ENCODE measurements at places on chromosomes 1 and 21. TPM values are rescaled to one million over a fixed set of nuclear protein-coding genes. Genes with fewer than 3 reads are reported as not detected.

DNA sequence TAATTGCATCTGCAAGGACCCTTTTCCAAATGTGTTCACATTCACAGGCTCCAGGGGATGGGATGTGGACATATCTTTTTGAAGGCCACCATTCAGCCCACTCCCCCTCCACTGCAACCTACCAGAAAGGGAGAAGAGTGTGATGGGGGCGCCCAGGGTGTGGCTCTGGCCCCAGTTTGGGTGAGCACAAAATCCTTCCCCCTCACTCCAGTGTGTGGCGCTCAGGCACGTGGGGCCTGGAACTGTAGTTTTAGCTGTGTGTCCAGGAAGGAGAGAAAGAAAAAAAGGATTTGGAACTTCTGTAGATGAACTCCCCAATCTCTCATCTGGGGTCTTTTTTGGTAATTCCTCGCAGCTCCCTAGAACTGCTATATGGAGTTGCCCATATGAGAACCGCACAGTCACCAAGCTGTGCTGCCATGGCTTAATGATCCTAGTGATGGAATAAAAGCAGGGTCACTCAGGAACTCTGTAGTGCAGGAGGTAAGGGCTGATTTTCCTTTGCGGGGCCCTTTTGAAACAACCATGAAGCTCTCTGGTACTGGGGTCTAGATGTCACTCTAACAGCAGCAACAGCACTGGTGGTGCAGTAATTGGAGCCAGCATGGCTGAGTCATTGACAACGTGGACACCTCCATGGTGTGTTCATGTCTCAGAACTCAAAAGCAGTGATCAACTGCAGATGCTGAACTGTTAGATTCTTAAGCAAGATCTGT lies 17.0 kb downstream of the AGT start:
- DNase-seq: no peak

- no peak for DNase-seq
These were observed 58.8 kb upstream of the AJAP1 start for GRCh38 chr1:4595341-4596225.

DNA sequence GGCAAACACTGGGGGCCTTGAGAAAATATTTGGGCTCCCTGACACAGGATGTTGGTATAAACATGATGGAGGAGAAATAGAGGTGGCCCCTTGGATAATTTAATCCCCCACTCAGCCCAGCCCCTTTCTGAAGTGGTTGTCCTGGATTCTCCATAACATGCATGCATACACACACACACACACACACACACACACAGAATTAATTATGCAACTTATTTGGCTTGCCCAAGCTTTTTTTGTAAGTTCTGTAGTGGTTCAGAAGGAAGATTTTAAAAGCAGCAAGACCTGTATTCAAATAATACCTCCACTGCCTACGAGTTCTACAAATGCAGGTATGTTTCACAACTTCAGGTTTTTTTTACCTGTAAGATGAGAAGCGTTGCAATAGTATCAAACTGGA lies 15.0 kb downstream of the ATF3 start:
- DNase-seq: no peak

Gene C2CD4D
- 0.77 TPM for polyA plus RNA-seq

DNA sequence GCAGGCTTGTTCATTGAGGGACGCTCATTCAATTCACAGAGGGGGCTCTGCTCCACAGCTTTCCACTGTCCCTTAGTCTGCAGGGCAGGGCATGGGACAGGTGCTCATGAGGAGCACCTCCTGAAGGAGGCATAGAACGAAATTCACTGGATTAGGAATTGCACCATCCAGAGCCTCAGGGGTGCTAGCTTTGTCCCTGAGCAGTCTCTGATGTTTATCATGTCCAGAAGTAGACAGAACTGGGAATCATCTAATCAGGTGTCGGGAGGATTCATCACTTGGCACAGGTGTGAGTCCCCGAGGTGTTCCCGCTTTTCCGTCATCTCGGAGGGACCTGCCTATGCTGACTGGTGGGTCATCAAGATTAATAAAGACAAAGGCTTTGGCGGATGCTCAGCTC lies 321.4 kb downstream of the AJAP1 start:
- no peak for DNase-seq

DNA sequence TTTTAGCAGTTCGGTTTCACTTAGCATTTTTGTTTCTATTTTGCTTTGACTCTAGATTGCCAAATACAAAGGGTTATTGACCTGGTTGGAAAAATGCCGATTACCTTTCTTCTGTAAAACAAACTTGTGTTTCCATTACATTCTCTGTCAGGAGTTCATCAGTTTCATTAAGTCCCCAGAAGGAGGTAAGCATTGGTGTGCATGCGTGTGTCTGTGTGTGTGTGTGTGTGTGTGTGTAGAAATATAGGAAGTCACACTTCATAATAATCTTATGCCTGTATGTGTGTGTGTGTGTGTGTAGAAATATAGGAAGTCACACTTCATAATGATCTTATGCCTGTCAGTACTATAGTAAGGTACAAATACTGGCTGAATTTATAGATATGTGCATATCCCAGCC lies 10.0 kb downstream of the RGSL1 start:
- no peak for DNase-seq

DNA sequence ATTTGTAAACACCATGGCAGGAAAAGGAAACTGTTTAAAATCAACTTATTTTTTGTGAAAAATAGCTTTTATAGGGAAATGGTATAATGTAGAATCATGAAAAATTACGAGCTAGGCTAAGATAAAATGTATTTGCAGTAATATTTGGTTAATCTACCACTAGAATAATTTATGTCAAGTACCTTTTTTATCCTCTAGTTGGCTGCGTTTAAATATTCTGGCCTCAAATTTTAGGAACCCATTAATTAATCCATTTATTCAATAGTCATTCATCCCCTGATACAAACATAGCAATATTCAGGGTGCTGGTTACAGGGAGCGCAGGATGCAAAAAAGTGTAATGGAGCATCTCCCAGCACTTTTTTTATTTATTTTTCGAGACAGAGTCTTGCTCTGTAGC lies 8.6 kb upstream of the IER5 start:
- DNase-seq: no peak

DNA sequence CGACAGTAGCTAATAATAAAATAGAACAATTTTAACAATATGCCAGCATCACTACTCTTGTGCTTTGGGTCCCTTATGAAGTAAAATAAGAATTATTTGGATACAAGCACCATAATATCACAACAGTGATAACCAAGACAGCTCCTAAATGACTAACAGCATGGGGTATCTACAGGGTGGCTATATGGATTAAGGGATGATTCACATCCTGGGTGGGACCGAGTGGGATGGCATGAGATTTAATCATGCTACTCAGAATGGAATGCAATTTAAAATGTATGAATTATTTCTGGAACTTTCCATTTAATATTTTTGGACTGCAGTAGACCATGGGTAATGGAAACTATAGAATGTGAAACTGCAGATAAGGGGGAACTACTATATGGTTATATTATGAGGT lies 28.1 kb upstream of the B3GALNT2 start:
- no peak for DNase-seq

Measured in left lung (tissue), 14 donors.